Activated T-cell treated with anti-CD3 and anti-CD28 coated beads, Interleukin-2, amount 50 U/mL, for 72 hours (primary cell): ENCODE measurements at places on chromosomes 13 and 19. TPM values are rescaled to one million over a fixed set of nuclear protein-coding genes. Genes with fewer than 3 reads are reported as not detected.
A peak's percentile ranks its signal among the peaks of the same experiment; 100 is the strongest.

- no peak for DNase-seq
- H3K27me3 ChIP-seq: no peaks in the 10 kb centered on the region
- H3K36me3 ChIP-seq: no peaks in the 10 kb centered on the region
- H3K27ac ChIP-seq: peak overlapping the region; percentile 87
- peak overlapping the region; percentile 94 for H3K4me3 ChIP-seq
These were observed 98.3 kb downstream of the ELF1 start for GRCh38 chr13:40920826-40921225.

The CD33 gene
- total RNA-seq: 1.7 TPM

The CCL25 gene
- 0.60 TPM for total RNA-seq

GRCh38 chr19:56507446-56508289 lies at the start of gene ZNF471:
Gene ZNF471 (plus strand): TSS chr19:56507855. CDS start chr19:56511572, 3,717 bp downstream.
- peaks cover 4% of the 10 kb centered on the region for H3K36me3 ChIP-seq
- H3K27me3 ChIP-seq: no peaks in the 10 kb centered on the region
- DNase-seq: peak; percentile 85
- peak within 1 kb of the TSS; percentile 69 for H3K27ac ChIP-seq

- H3K4me3 ChIP-seq: no peak overlapping the region
- DNase-seq: no peak
- no peaks in the 10 kb centered on the region for H3K4me1 ChIP-seq
- no peak overlapping the region for H3K27ac ChIP-seq
These were observed 546.7 kb downstream of the SLITRK5 start for GRCh38 chr13:88217883-88218282.

The CPB2 gene
- not detected for total RNA-seq
